GOT3 (cell line): ENCODE measurements at places on chromosomes 12 and 14.

GRCh38 chr12:123160801-123161487 lies 10.1 kb upstream of the PITPNM2 start:
- no peak for DNase-seq

DNA sequence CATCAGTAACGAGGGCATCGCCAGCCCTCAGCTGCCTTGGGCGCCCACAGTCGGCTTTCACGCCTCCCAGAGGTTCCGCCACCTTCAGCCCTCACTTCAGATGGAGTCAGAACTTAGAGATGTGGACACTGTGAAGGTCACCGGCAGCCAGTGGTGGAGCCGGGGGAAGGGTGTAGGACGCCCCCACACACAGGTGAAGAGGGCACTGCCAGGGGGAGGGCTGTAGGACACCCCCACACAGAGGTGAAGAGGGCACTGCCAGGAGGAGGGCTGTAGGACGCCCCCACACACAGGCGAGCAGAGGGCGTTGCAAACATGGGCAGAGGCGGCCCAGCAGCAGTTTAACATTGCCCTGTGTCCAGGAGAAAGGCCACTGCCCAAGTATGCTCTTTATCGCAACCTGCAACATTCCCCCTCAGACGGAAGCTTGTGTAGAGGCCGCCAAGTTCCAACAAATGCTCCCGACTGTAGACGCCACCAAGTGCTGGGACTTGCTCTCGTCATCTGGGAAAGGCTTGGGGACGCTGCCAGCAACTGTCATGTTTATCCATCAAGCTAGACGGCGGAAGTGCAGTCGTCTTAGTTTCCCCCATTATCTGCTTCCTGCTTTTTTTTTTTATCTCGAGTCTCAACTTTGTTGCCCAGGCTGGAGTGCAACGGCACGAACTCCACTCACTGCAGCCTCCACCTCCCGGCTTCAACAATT lies 4.9 kb upstream of the ANKLE2 start:
- no peak for DNase-seq

GRCh38 chr14:99254328-99255009 lies 17.5 kb downstream of the BCL11B start:
- DNase-seq: no peak

DNA sequence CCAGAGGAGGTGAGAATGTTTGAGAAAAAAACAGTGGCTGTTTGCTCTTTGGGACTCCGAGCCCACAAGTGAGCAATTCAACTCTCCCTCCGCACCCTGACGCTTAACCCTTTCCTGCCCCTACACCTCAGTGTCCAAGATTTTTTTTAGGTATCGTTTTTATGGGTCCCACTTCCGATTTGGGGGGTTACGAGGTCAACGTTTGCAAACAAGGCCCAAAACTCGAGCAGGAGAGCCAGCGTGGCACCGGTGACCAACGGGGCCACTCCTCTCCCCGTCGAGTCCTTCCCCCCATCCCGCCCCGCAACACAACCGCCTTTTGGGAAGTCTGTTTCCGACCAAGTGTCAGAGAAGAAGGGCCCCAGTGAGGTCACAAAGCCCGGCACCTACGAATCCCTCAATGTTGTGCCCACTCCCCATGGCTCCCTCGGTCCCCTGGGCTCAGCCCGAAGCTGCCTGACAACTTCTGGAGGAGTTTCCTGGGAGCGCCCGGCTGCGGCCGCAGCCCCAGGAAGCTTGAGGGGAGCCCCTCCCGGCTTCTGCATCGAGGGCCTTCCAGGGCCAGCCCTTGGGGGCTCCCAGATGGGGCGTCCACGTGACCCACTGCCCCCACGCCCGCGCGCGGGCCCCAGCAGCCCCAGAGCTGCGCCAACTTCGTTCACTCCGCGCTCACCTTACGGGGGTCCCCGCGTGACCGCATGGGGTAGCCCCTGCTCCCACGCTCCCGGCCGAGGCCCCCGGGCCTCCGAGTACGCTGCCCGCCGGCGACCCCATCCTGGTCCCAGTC lies 1.2 kb downstream of the CDK2AP1 start:
- no peak for DNase-seq

DNA sequence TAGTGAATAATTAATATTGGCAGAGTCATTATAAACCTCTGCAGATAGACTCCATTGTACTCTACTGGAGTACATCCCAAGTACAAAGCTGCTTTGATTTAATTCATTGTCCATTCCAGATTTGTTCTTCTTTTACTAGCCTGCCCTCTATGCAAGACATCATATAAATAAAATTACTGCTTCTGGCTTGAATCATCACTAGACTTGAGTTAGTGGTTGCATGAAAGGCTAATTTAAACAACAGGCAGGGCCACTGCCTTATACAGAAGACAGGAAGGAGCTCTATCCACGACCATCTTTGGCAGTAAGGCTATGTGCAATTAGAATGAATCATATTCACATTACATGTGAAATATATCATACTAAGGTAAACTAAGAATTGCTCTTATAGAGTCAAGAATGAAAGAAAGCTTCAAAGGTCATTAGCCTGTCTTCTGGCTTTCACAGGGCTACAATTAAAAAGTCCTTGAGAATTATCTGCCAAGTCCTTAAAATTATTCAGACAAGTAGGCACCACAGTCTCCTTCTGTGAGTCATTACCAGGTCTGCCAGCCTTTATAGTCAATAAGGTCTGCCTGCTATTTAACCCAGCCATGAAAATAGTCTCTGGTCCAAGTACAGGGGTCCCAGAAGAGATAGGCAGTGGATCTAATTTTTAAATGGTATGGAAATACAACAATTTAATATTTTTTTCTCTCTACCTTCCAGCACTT lies 631.8 kb downstream of the TMTC2 start:
- no peak for DNase-seq
